GDM1 (cell line): ENCODE measurements at places on chromosomes 2 and 18.

- DNase-seq, result no peak
These were observed 126.0 kb downstream of the OSBPL1A start for GRCh38 chr18:24271381-24272228.

DNA sequence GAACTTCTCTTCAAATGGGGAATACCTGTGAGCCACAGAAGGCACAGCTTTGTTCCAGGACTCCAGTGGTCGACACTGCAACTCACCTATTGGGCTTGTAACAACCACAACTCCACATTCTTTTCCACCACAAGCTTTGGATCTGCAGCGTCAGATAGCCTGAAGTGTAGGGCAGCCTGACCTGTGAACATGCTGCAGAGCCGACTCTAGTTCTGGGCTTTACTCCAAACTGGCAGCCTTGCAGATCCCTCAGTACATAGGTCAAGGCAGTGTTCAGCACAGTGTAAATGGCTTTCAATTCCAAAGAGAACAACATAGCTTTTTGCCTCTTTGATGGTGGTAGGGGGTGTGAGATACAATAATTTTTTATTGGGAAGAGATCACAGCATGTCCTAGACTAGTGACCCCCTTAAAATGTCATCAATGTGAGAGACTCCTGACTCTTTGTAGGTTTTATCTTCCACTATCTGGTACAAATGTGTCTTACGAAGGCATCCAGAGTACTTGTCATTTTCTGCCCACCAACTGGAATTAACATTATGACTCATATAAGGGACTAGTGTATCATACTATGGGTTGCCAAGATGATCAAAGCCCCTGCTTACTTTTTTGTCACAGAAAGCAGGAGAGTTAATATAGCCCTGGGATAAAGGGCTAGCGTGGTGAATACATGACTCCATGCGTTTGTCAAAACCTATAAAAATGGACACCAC, 149.8 kb downstream of the COPS8 start:
- DNase-seq, result no peak

- DNase-seq, result no peak
These were observed 10.9 kb downstream of the UXS1 start for GRCh38 chr2:106183101-106183696.

GRCh38 chr18:43148231-43148630, 32.7 kb upstream of the RIT2 start:
- no peak for DNase-seq

DNA sequence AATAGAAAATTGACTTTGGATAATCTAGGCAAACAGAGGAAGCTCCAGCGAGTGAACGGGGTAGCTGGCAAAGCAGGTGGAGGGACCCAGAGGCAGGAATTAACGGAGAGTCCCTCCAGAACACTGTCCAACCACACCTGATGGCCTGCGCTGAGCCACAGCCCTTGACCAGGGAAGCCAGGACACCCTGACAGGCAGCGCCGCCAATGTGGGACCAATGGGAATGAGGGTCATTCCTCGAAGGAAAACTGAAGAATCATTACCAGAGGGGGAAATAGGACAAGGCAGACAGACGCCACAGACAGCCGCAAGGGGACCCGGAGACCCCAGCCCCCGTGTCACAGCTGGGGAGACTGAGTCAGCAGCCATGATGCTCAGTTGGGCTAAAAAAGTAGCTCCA, 40.8 kb downstream of the HDAC4 start:
- no peak for DNase-seq

DNA sequence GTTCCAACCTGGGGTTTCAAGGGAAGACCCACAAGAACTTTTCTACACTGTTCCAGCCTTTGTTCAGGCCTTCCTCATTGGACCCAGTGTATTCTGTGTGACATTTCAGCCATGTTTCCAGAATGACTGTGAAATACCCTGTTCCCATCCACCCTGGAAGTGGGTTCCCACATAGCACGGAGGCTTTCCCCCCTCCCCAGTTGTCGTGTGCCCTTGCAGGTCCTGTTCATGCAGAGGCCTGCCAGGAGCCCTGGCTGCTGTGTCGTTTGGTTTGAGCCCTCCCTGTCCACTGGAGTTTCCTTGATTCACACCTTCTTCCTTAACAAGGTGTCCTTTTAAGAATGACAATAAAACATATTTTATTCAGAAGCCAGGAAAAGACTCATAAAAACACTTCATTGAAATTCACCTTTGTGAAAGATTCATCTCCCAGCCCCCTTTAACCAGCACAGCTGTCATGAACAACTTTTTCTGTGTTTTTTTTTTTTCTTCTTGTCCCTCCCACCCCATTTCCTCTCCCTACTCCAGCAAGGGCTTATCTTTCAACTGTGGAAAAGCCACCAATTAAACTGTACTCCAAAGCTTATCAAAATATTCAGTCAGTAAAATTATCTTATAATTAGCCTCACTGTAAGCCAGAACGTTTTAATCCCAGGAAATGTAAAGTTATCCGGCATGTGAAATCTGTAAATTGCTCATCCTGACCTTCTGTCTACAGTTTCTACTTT, 106.4 kb downstream of the ACOXL start:
- DNase-seq, result no peak

DNA sequence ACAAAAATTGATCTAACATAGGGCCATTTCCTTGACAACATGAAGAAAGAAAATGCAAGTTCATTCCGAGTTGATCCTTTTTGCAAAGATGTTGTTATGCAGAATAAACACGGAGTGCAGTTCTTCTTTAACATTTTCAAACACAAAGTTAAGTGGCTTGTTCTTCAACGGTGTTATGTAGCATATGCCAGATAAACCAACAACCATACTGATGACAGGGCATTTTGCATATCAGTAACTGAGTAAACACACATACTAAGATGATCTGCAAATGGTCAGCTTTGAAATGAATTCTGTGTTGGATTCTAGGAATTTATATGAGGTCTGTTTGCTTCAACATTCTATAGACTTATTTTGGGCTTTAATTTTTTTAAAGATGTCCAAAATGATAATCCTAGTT, 266.4 kb downstream of the GPD2 start:
- no peak for DNase-seq

DNA sequence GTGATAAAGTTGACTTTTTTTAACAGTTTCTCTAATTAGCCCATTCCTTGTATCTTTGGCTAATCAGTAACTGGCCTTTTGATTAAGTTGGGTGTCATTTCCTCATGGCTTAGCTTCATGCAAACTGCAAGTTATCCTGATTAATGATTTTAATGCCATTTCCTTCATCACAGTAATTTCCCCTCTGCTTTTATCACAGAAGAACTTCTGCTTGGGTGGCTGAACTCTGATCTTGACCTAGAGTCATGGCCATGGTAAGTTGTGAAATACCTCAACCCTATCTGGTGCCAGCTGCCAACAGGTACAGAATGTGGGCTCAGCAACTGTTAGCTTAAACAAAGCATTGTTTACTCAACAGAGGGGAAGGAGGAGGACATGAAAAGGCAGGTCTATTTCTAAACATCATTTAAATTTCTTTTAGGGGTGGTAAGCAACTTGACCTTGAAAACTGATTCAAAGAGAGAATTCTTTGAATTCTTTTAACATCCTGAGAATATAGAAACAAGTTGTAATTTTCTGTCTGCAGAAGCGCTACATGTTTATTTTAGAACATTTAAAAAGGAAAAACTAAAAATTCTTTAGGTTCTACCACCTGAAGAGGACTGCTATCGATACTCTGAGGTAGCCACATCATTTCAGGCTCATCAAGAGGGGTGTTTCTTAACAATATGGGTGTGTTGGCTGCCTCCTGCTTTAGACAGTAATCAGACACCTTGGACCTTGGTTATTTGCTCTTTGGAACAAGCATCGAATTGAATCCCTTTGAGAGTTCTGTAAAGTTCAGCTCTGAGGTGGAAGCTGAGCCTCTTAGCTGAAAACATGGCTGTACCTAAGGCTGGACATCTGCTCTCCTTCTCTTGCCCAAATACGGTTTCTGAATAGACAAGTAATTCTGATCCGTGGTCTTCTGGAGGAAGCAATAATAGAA, 39.7 kb downstream of the ANXA4 start:
- no peak for DNase-seq

- no peak for DNase-seq
These were observed 25.9 kb upstream of the RESP18 start for GRCh38 chr2:219358170-219359075.

DNA sequence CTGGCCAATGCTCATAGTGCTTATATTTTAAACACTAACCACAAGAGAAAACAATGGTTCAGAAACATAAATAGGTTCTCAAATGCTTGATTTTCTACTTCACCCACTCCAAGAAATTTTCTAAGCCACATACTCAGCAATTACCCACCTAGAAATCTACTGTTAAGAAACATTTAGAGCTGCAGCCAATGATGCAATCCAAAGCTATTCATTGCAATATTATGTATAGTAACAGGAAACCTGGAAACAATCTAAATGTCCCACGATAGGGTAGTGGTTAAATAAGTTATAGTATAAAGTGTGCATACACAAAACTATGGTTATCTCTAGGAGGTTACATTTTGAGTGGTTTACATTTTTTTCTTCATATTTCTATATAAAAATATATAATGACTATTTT, 5.7 kb downstream of the FAM237A start:
- DNase-seq, result no peak

DNA sequence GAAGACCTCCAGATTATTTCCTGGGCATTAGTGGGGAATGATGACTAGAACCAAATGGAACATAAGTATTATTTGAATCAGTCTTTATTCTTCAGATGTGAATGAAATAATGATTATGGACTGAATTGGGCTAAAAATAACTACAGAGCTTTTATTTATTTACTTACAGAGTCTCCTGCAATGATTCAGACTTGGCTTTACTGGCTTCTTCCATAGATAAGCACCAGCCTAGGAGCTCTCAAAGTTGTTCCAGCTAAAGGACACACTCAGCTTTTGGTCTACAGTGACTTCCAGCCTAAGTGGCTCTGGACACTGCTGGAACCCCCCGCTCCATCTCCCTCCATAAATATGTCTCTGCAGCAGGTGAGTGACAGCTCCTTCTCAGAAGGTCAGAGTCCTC, 24.3 kb upstream of the ARHGAP25 start:
- DNase-seq, result no peak

DNA sequence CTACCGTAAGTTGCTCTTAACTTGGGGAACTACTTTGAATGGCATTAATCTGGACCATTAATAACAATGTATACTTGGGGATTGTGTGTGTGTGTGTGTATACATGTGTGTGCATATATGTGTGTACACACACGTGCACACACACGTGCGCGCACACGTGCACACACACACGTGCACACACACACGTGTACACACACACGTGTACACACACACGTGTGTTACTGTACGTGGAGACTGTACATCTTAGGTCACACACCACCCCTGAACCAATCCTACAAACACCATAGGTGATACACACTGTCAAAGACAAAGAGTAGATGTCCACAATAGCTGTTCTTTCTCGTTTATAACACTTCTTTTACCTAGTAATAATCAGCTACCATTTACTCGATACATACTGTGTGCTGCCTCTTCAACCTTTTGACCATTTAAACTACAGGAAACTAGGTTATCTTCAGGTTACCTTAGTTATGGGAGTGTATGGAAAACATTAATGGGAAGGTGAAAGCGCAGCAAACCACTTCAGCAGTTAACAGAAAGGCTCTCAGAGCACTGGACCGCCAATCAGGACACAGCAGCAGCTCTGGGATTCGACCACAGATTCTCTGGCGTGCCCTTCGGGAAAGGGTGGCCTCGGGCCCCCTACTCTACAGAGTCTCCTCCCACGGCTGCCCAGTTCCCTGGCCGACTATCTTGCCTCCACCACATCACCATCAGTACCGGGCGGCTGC, 894 bp upstream of the GCC2 start:
- DNase-seq, result no peak

GRCh38 chr2:199042660-199043379, 414.9 kb downstream of the SATB2 start:
- no peak for DNase-seq

DNA sequence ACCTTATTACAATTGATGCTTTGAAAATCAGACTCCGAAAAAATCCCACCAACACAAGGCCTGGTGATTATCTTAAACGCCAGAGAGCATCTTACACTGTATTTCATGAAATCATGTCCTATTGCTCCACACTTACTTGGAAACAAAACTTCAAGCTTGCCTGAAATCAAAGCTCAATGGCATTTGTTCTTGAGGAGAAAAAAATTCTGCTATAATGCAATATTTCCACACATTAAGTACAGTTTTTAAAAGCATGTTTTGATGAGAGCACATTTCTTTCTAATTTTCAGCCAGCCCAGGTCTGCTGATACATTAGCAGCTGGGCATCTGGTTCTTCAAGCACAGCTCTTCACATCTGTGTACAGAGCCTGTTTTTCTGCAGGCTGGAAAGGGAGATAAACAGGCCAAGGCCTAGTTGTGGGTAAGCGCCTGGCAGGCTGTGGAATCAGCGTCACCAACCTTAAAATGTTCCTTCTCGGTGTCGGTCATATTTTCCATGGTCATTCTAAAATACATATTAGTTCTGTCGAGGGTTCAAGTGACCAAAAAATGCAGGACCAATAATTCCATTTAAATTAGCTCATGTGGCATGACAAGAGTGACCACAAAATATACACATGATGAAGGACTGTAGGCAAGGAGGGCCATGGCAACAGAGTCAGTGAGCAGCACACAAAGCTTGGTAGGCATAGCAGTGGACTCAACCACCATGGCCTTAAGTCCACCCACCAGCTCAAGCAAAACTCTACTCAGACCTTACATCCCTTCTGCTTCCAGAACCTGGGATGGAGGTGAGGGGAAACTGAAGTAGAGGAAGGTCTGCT, 20.9 kb downstream of the SLC8A1 start:
- no peak for DNase-seq

- no peak for DNase-seq
These were observed 716.5 kb upstream of the RAB6C start for GRCh38 chr2:129262934-129263333.

GRCh38 chr2:10326707-10327594, 24.2 kb downstream of the HPCAL1 start:
- no peak for DNase-seq
